ENCODE measurements at places on chromosomes 6 and 20.

GRCh38 chr6:80245043-80245442 is 138.6 kb downstream of the BCKDHB start:
- DNase-seq: no peak

GRCh38 chr20:16000112-16000511 is 573.1 kb downstream of the KIF16B start:
- no peak for DNase-seq

DNA sequence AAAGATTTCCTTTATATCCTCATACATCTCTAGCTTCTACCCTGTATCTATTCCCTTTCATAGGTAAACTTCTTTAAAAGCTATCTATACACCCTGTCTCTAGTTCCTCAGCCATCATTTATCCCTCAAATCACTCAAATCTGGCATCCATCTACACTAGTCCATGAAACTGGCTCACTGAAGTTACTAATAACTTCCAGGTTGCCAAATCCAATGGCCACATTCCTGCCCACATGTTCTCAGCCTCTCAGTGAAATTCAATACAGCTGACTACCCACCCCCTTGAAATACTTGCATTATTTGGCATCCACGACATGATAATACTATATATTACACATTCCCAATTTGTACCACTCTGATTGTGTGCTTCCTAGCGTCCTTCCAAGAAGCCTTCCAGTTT is 8.7 kb downstream of the REPS1 start:
- no peak for DNase-seq

GRCh38 chr6:102474041-102474807 is 1080.7 kb downstream of the GRIK2 start:
- no peak for DNase-seq

- peak; percentile 75 for DNase-seq
Observed at GRCh38 chr20:19212821-19213502, 520 bp downstream of the SLC24A3 start.

All from NCI-H1092 (cell line).